Stimulated activated CD4-positive, alpha-beta T cell treated with anti-CD3 and anti-CD28 coated beads, Interleukin-1b, Interleukin-23, amount 100 ng/mL, for 1 hour (primary cell): ENCODE measurements at places on chromosomes 16 and 17.

- no peak for DNase-seq
Measured at GRCh38 chr17:49450735-49451134, 36.1 kb upstream of the PHB1 start.

DNA sequence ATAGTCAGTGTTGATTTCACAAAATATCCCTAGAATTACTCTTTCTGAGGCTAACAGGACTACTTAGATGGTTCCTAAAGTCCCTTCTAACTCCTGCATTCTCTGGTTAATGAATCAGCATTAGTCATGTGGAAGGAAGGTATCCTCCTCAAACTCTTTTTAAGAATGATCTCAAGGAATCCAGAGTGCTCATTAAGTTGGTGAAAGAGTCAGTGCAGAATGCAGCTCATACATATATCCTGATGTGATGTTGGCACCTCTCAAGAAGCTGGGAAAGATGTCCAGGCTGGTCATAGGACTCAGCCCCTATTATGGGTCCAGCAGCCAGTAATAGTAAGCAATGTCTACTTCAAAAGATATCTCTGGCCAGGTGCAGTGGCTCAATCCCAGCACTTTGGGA is 65.5 kb downstream of the PIGL start:
- DNase-seq = no peak

DNA sequence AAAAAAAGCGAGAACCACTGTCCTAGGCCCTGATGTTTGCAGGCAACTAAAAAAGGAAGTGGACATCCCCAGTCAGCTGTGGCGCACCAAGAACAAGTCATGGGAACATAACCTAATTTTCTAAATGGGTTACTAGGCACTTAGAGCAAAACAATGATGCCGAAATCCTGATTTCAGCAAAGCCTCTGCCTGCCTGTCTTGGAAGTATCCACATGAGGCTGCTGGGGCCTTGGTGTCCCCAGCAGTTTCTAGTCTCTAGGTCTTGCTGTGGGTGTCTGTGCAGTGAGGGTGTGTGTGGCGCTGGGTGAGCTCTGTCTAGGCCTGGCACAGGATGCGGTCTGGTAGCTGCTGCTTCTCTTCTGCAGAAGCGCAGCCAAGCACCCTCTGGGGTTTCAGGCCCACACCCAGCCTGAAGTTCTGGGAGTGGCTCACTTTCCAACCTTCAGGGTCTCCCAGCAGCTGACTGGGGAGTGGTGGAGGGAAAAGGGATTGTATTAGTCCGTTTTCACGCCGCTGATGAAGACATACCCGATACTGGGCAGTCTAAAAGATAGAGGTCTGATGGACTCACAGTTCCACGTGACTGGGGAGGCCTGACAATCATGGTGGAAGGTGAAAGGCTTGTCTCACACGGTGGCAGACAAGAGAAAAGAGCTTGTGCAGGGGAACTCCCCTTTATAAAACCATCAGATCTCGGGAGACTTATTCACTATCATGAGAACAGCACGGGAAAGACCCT is 21.1 kb downstream of the STH start:
- DNase-seq = no peak

DNA sequence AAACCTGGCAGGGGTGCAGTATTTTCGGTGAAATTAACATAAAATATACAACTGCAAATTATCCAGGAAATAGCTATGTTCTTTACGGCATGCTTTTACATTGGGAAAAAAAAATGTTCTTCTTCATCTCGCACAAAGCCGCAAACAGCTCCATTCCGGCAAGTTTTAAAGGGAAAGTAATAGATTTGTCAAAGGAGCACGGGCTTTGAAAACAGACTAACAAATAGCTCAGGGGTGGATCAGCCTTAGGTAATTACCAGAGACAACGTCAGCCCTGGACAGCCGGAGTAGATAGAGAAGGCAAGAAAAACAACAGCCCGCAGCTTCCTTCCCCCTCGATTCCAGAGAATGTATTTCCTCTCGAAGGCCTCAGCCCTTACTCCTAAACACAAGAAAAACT is 222.5 kb downstream of the C16orf78 start:
- no peak for DNase-seq

GRCh38 chr17:13931111-13931526 is 138.2 kb upstream of the COX10 start:
- no peak for DNase-seq
